ENCODE measurements at places on chromosomes 7 and 10.

- no peak for DNase-seq
Observed at GRCh38 chr7:2794836-2795636, 49.1 kb downstream of the GNA12 start.

- DNase-seq: no peak
Observed at GRCh38 chr10:73174148-73174925, 6.4 kb downstream of the FAM149B1 start.

GRCh38 chr7:133784486-133785001, 342.6 kb upstream of the LRGUK start:
- no peak for DNase-seq

DNA sequence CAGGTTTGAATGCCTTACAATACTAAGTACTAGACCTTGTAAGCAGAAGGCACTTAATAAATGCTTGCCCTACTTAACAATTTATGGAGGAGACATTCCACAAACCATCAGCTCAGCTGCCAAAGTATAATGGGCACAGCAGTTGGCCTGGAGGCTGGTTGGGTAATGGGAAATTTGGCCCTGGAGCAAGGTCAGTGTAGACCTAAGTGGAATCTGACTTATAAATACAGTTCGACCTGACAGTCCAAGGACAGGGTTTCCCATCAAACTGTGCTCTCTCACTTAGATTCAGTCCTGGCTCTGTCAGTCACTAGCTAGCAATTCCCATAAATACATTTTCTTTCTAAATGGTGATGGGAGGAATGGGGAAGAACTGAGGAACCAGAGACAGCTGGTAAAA, 62.6 kb upstream of the ABCB4 start:
- no peak for DNase-seq

DNA sequence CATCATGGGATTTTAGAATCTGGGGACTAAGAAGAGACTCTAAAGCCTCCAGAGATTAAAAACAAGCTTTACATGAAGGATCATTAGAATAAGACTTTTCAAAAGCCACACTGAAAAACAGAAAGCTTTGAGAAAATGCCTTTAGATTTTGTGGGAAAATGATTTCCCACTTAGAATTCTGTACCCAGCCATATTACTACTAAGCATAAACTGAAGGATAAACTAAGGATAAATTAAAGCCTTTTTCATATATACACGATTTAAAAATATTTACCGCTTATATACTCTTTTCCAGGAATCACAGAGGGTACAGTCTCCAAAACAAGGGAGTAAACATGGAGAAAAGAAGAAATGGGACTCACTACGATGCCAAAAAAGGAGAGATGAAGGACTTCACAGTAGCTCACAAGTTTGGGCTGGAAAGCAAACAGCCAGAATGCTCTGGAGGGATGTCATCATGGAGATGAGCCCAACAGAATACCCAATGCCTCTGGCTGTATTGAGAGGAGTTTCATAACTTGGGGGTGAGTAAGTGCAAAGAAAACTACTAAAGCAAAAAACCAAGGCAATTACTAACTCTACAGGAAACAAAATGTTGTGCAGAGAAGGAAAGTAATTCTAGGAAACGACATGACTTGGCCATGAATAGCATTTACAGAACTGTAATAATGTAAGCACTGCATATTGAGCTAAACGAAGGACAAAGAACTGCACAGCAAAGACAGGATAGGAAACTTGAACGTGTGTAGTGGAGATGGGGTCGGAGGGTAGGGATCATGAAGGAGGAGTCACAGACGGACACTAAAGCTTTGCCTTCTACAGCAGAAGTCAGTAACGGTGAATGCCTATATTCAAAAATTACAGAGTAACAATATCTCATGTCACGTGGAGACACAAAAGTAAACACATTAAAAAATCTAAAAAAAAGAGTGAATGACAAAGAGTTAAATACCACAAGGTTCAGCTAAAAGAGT, 61.4 kb upstream of the ASAH2 start:
- no peak for DNase-seq

GRCh38 chr10:86651021-86651471, 3.3 kb upstream of the OPN4 start:
- no peak for DNase-seq

DNA sequence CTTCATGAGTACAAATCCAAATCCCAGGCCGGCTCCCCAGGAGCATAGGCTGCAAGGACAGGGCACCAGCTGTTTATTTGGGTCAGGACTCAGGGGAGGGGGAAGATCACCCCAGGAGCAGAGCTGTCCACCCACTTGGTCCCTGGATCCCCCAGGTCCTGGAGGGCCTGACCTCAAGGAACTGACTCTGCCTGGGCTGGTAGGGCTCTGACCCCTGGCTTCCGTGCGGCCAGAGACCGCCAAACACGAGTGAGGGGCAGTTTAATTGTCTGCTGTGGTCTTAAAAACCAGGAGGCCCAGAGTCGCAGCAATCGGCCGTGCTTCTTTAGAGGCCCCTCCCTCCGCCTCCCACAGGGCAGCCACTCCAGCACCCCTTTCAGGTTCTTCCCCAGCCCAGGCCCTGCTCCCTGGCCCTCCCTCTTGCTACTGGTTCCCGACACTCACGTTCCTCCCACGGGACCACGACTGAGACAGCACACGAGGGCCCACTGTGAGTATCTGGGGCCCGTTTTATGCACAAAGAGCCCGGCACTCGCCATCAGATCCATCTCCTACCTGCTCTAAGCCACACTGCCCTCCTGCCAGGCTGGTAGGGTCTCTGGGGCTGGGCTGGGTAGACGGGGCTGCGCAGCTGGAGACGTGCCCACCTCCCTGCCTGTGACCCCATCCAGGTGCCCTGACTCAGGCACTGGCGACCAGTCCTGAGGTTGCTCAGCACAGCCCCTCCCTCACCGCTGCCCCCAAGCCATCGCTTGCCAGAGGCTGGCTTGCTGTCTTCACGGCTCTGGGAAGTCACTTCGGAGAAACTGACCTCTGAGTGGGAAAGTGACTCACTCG, 30.0 kb upstream of the CFAP46 start:
- no peak for DNase-seq

DNA sequence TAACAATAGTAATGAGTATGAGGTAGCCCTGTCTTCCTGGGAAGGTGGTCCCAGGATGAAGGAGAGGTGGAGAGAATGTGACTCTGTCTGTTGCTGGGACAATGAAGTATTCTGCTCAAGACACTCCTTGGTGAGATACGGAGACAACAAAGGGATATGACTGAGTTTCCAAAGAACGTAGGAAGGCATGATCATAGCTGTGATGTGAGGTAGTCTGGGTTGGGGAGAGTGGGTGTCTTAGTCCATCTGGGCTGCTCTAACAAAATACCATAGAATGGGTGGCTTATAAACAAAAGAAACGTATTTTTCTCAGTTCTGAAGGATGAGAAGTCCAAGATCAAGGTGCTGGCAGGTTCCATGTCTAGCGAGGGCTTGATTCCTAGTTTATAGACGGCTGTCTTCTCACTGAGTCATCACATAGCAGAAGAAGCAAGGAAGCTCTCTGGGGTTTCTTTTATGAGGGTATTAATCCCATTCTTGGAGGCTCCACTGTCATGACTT, 84.9 kb upstream of the RHOBTB1 start:
- no peak for DNase-seq

DNA sequence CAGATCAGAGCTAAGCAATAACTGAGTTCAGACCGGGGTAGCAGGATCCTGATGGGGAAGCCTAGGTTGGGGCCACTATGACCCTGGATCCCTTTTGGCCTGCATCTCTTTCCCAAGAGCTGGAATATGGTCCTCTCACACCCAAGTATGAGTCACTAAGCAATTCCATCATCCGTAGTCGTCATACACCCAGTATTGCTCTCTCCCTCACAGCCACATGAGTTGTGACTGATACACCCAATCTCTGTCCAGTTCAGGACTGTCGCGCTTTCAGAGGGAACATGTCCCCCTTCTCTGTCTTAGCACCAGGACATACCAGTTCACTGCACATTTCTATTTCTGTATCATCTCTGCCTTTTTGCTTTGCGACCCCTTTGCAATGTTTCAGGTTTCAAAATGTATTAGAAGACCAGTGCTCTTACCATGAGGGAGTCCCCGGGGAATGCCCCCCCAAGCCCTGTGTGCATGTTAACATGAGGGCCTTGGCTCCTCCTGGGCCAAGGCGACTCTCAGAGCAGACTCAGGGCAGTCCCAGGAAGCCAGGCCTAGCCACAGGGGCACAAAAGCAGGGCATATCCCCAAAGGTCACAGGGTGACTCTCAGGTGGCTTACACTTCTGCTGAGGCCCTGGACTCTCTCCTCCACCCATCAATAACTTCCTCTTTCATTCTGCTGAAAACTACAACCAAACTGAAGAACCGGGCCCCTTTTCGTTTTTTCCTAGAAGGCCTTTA, 75.3 kb upstream of the SAMD8 start:
- no peak for DNase-seq

GRCh38 chr7:136210079-136210478, 232.9 kb upstream of the MTPN start:
- no peak for DNase-seq

DNA sequence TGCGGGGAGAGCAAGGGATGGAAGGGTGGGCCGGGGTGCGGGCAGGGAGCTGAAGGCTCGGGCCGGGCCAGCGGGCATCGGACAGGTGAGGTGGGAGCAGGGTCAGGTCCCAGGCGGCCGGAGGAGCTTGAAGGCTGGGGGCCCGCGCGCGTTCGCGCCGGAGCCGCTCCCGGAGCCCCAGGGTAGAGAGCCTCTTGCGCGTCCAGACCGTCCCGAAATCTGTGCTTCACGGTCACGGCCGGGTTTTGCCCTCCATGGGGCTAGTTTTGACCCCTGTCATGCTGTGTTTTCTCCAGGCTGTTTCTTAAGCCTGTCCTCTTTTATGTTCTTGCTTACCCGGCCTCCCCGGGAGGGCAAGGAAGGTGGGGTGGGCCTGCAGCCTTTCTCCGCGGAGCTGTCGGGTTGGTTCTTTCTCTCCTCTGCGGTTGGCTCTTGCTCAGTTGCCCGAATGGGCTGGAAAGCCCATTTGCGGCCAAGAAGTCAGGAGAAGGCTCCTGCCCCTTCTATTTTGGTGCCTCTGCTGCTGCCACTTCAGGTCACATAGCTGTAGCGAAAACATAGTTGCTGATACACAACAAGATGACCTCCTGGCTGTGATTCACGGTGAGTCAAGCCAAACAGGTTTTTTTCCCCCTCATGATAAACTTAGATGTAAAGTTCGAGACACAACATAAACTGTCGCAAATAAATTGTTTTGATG, 650 bp downstream of the UBE2D1 start:
- DNase-seq: no peak

GRCh38 chr7:30785786-30786185, 14.6 kb downstream of the MINDY4 start:
- DNase-seq: no peak

DNA sequence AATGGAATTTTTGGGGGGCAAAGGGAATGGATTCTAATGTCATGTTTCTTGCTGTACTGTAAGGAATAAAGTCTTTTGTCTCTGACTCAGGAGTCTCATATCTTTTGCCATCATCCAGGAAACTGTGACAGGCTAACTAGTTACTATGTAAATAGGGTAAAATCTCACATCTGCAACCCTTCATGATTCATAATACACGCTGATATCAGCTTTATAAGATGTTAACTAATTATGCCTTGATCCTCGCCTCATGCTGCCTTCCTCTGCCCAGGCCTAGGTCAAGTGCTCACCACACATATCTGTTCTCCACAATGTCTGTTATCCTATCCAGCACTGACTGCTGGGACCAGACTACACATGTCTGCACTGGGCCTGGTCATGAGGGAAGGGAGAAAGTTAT, 81.3 kb upstream of the CXCL12 start:
- DNase-seq: no peak

DNA sequence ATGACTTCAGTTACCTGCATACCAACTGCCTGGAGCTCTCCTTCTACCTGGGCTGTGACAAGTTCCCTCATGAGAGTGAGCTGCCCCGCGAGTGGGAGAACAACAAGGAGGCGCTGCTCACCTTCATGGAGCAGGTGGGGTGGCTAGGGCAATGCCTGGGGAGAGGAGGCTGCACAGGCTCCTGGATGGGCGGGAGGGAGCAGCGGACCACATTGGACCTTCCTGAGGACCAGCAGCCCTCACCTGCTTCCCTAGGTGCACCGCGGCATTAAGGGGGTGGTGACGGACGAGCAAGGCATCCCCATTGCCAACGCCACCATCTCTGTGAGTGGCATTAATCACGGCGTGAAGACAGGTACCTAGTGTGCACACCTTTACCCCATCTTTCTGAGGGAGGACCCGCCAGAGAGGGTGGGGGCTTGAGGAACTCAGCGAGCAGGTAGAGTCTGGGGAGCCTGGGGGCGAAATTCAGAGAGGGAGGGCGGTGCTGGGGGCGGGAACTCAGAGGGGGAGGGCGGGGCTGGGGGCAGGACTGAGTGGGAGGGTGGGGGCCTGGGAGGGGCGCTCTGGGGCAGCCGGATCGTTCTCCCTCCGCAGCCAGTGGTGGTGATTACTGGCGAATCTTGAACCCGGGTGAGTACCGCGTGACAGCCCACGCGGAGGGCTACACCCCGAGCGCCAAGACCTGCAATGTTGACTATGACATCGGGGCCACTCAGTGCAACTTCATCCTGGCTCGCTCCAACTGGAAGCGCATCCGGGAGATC, 9.0 kb downstream of the AEBP1 start:
- DNase-seq: no peak

GRCh38 chr10:33537066-33537465, 202.6 kb upstream of the NRP1 start:
- DNase-seq: no peak

- DNase-seq: no peak
Observed at GRCh38 chr7:179209-179681, 13.1 kb upstream of the FAM20C start.

DNA sequence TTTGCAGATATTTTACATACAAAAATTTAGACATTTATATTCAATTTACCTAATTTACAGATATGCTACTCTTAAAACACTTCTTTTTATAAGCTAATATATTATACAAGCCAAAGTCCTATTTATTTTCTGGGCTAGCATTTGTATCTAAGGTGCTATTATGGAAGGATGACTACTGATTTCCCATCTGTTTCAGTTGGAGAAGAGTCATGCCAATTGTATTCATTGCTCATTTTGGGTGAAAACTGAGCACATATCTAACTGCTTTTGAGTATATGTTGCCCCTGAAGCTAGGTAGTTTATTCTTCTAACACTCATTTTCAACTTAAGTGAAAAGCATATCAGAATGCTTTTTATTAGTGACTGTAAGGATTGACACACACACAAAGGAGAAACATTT, 172.9 kb downstream of the CDK14 start:
- DNase-seq: no peak

GRCh38 chr7:75830978-75831377, 17.4 kb upstream of the CCL24 start:
- no peak for DNase-seq

GRCh38 chr7:39357648-39358047, 208.6 kb upstream of the YAE1 start:
- no peak for DNase-seq
